ENCODE measurements at places on chromosomes 7 and 10.

- peak; percentile 73 for DNase-seq
Measured at GRCh38 chr10:95560278-95561176, 644 bp downstream of the SORBS1 start.

GRCh38 chr10:112996462-112996861 lies 46.4 kb downstream of the TCF7L2 start:
- no peak for DNase-seq

- DNase-seq: no peak
Measured at GRCh38 chr7:84811362-84811761, 375.5 kb downstream of the SEMA3D start.

DNA sequence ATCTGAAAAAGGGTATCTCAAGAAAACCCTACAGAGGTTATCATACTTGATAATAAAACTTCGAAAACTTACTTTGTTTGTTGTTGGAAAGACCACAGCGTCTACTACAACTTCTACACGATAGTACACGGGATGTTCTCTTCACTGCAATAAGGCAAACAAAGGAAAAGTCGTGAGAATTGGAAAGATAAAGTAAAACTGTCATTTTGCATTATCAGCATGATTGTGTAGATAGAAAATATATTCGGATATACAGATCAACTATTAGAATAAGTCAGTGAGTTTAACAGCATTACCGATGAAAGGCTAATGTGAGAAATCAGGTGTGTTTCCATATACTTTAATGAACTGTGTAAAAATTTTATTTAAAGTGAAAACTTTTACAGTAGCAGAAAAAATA lies 287.4 kb downstream of the KLF6 start:
- DNase-seq: no peak

Data from CD4-positive, alpha-beta memory T cell (primary cell).